Caco-2 (cell line): ENCODE measurements at places on chromosomes 16 and 17.

DNA sequence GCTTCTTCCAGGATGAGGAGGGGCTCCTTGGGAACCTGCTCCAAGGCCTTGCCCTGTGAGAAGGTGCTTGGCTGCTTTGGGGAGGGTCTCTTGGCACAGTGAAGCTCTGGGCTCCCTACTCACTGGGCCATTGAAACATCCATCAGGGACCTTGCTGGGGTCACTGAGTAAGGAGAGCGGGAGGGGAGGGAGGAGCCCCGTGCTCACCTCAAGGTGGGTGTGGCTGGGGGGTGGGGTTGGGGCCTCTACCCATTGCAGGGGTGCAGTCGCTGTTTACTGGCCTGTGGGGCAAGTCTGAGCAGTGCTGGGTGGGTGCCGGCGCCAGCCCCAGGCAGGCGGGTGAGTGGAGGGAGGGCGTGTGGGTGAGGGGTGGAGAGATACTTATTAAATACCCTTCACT is 9.9 kb downstream of the TNS4 start:
- no peak for DNase-seq

DNA sequence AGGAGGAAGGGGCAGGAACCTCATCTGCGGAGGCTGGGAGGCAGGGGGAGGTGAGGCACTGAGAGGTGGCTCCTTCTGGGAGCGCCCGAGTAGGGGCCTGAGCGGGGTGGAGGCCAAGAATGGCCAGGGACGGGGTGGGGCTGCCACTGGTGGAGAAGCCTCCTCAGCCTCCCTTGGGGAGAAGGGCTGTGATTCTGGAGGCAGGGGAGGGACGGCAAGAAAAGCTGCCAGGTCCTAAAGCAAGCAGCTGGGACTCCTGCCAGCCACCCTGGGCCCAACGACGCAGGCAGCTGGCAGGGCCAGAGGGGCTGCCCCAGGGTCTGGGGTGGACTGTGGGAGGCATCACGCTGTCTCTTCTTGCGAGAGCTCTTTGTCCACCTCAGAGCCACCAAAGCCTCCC is 12.7 kb upstream of the MLKL start:
- no peak for DNase-seq

- DNase-seq, result no peak
Observed at GRCh38 chr17:876272-876671, 94.1 kb downstream of the MRM3 start.

GRCh38 chr17:78387977-78388941 is 9.8 kb downstream of the PGS1 start:
- DNase-seq, result no peak

DNA sequence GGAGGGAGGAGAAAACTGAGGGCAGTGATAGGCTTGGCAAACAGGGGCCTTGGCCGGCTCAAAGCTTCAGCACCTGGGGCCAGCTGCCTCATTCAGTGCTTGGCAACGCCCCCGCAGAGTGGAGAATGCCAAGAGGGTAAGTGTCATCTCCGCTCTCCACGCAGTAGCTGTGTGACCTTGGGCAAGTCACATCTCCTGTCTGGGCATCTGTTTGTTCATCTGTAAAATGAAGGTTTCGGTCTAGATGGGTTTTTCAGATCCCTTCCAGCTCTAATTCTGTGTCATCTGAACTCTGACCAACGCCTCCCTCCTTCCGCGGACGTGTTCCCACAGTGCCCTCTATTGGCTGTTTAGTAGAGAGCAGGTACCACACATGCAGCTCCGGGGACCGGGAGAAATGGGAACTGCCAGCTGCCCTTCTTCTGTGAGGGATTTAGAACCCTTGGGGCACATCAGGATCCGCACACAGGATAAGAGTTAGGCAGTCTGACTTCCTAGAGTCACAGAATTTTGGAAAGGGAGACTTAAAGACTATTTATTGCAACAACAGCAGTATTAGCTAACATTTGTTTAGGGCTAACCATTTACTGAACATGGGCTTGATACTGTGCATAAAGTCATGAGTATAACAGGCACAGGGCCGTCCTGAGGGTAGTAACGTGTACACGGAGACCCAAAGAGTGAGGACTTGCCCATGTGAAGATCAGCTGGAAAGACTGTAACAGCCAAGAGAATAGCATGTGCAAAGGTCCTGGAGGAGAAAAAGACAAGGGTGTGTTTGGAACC is 26.8 kb downstream of the GP2 start:
- peak; percentile 45 for DNase-seq

DNA sequence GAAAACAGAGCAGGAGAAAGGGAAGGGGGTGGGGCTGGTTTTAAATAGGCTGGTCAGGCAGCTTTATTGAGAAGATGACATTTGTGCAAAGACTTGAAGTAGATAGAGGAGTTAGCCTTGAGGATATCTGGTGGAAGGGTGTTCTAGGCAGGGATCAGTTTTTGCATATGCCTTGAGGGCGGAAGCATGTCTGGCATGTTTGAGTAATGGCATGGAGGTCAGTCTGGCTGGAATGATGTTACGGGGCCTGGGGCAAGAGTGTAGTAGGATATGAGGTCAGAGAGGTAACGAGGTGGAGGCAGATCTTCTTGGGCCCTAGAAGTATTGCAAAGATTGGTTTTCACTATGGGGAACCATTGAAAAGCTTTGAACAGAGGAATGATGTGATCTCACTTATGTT is 4.8 kb downstream of the RABEP1 start:
- peak; percentile 43 for DNase-seq

- no peak for DNase-seq
Observed at GRCh38 chr17:63626551-63627180, 4.4 kb downstream of the MAP3K3 start.

GRCh38 chr16:56424791-56425438 is 430 bp downstream of the AMFR start:
- DNase-seq, result no peak

DNA sequence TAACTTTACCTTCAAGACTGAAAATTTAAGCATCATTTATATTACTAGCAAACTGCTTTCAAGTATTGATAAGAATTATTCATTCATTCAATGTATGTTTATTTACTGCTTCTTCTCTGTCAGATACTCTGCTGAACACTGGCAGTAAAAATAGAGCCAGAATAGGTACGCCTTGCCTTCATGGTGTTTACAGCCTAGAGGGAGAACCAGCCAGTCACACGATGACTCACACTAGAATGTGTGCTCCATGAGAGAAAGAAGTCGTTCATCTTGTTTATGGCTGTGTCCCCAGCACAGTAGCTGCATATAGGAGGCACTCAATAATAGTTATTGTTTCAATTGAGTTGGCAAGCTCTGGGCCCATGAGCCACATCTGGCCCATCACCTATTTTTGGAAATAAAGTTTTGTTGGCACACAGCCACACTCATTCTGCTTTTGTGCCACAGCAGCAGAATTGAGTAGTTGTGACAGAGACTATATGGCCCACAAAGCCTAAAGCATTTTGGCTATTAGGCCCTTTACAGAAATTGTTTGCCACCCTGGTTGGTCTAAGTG is 84.2 kb downstream of the TMC6 start:
- no peak for DNase-seq

DNA sequence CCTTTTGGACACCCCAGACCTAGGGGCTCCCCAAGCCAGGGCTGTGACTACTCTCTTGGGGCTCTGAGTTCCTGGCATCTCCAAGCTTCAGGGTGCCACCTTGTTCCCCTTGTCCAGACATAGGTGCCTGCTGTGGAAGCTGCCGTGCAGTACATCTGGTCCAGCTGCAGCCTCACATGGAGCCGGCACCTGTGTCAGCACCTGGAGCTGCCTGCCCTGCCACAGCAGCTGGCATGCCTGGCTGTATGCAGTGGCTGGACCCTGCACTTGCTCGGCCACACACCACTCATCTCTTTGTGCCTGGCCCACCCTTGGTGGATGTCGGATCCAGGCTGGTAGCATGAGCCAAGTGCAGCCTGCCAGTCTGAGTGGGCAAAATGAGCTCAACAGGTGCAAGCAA is 775.8 kb downstream of the CDH11 start:
- DNase-seq, result no peak

GRCh38 chr17:45240905-45241327 is 19.2 kb downstream of the FMNL1 start:
- no peak for DNase-seq

- peak; percentile 98 for DNase-seq
Observed at GRCh38 chr17:40218740-40219593, at the start of gene WIPF2. Gene WIPF2, plus strand, starts transcription at chr17:40219304. Its CDS starts 37,156 bp downstream, at chr17:40256460.

- DNase-seq, result no peak
Observed at GRCh38 chr16:49617710-49618330, 238.1 kb downstream of the ZNF423 start.

- DNase-seq, result no peak
Observed at GRCh38 chr17:57257195-57257894, 1.0 kb downstream of the MSI2 start.

GRCh38 chr17:17745476-17746455 is 64.5 kb downstream of the RAI1 start:
- DNase-seq, result no peak

DNA sequence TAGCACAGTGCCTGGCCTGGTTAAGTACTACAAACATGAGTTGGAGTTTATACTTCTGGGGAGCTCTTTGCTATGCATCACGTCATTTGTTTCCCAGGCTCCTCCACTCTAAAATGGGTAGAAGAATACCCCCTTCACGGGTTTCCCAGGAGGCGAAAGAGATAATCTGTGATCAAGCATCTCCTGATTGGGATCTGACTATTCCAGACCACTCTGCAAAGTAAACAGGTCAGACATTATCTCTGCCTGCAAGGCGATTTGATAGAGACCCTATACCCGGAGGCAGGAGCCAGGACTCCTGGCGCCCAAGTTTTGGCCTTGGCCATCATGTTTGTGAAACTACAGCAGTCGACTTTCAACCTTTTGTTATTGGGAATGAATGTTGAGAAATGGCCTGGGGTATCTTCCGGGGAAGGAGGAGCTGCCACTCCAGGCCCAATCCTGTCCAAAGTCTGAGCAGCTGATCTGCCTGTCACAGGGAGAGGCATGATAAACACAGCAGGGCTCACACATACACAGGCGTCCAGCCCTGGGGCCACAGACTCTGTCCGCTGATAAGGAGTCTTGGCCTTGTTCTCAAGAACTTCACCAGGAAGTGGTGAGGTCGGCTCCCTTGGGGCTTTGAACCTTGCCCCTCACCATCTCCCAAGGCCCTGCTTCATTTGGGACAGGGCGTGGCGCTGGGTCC is 199.9 kb downstream of the MAF start:
- DNase-seq, result peak; percentile 67

DNA sequence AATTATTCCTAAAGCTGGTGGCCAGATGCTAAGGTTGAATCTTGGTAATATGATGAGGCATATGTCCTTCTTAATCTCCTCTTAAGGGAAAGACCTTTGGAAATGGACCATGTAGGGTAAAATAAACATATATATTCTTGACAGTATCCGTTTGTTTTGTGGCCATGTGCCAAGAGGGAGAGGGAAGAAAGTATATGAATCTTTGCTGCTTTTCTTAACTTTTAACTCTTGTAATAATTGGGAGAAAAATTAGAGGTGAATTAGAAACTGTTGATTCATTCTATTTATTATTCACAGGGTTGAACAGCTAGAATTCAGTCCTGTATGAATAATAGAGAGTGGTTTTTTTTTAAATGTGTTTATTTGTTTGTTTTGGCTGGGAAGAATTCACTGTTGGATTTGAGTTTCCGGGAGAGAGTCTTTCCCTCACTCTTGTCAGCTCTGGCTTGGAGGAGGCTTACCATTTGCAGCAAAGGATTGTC is 31.6 kb downstream of the AATF start:
- DNase-seq, result no peak

DNA sequence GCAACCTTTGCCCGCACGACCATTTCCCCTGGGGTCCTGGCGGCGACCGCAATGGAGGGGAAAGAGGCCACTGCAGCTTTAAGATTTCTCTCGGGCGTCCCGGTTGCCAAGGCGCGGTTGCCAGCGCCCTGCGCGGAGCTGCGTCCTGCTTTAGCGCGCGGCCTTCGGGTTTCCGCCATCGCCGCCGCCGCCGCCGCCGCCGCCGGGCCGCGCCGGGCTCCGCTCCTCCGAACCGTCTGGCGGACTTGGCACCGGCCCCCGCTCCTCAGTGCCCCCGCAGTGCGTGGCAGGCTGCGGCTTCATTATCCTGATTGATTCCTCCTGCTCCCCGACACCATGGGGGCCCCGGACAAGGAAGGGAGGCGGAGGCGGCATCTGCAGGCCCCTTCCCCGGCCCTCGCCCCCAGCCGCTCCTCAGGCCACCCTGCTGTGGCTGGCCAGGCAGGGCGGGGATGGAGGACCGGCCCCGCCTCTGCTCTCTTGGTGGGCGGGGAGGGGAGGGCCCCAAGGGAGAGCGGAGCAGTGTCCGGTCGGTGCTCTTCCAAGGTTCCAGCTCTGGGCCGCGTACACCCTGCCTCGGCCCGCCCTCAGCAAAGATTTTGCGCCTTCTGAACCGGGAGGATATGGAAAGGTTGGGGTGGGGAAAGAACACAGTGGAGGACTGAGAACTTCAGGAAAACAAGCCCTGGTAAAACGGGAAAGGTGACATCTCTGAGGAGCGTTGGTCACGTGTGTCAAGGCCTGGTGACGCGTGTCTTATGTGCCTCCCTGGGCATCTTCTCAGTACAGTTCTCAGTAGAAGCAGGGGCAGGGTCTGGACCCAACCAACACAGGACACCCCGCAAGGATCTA is 34.0 kb downstream of the NEUROD2 start:
- peak; percentile 63 for DNase-seq

- DNase-seq, result no peak
Observed at GRCh38 chr17:38742411-38743308, 5.5 kb downstream of the PCGF2 start.
